ENCODE measurements at places on chromosomes 3 and 15. TPM values are rescaled to one million over a fixed set of nuclear protein-coding genes. Genes with fewer than 3 reads are reported as not detected.

- ATAC-seq = no peak
Measured at GRCh38 chr3:138059261-138059660, 49.3 kb downstream of the CLDN18 start.

DNA sequence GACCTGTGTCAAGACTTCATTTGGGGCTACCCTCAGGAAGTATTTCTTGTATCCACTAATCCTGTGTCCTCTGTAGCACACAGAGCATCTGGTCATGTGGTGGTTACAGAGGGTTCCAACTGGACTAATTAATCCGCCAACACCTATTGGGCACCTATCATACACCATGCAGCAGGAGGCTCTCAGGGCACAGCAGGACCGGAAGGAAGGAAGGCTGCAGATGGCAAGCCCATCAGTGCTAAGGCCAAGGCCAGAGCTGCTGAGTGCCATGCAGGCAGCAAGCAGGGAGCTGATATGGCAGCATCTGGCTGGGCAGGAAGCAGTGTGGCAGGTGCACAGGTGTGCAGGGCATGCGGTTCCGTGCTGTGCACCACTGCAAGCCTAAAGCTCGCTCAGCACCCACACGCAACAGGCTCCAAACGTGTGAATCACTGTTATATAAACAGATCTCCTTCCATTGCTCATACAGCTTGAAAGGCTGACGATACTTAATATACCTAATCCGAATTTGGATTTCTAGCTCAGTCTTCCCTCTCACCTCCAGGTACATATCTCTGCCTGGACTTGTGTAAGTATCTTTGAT, 64.4 kb upstream of the SNRPA1 start:
- no peak for ATAC-seq

GRCh38 chr15:68177742-68178141, 27.4 kb downstream of the CALML4 start:
- ATAC-seq = no peak

DNA sequence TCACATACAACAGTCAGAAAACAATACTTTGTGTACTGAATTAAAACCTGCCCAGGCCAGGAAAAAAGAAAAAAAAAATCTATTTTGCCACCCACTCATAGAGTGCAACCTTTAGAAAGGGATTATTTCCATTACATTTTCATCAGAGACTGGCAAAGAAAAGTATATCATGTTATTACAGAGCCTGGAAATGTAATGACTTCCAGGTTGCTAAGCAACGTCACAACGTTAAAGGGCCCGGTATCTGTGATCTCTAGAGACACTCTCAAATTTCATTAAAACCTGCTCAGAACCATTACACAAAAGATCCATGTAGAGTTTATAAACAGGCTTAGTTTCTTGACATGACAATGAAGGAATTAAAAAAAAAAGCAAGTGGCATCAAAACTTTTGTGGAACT, 170.5 kb downstream of the CTNNB1 start:
- no peak for ATAC-seq

DNA sequence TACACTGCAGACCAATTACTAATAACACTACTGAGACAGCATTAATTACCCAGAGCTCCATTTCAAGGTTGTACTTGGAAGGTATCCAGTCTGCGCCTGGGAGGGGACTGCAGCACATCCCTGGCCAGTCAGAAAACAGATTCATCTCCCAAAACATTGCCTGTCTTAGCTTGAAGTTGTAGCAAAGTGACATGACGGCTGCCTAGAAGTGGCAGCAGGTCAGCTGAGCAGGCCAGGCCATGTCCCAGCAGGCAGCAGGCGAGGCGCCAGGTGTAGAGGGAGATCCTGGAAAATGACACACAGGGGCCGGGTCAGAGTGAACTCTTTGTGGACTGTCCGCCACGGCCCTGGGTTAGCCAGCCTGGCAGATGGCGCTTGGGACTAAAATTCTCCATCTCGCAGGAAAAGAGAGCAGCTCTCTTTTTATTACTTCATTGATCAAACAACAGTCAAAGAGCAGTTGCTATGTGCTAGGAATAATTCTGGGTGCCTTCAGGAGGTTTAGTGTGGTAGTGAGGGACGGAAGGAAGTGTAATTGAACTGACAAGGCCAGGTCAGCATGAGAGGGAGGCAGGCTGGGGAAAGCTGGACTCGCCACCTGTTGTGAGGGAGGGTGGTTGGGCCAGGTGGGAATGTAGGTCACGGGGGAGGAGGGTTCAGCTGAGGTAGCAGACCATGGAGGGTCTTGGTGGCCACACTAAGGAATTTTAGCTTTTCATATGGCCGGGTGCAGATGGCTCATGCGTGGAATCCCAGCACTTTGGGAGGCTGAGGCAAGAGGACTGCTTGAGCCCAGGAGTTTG, 1.3 kb upstream of the MAP6D1 start:
- ATAC-seq = no peak

GRCh38 chr3:28564211-28564610, 215.6 kb upstream of the AZI2 start:
- no peak for ATAC-seq

GRCh38 chr3:16329036-16329825, 64.2 kb downstream of the OXNAD1 start:
- ATAC-seq = no peak

DNA sequence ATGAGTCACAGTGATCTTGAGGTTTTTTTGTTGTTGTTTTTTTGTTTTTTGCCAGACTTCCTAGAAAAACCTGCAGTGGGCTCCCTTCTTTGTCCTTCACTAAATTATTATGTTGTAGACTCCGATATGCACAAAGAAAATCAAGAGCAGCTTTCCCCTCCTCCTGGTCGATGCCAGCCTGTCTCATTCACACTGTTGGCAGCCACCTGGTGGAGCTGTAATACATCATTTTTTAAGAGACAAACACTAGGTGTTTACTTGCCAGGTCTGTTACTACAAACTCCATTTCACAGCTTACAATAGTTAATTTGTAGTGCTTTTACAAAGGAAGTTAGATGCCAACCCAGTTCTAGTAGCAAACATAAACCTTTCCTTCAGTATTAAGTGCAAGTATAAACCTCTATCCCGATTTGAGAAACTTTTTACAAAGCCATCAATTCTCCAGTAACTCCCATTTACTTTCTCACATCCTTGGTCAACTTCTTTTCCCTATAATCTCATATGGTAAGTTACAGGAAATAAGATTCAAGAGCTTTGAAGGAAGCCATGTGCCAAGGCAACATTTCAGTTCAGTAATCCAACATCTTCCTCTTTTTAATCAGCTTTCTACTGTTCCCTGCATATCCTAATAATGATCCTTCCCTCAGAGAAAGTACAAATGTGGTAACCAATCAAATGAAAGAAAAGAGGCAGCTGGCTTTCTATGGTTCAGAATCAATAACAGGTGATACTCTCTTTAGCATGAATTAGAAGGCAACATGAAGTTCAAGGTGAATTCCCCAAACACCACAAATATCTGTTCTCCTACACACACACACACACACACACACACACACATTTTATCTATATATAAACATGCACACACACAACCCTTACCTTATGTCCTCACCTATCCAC, 14.0 kb downstream of the AAGAB start:
- peak; percentile 30 for ATAC-seq

DNA sequence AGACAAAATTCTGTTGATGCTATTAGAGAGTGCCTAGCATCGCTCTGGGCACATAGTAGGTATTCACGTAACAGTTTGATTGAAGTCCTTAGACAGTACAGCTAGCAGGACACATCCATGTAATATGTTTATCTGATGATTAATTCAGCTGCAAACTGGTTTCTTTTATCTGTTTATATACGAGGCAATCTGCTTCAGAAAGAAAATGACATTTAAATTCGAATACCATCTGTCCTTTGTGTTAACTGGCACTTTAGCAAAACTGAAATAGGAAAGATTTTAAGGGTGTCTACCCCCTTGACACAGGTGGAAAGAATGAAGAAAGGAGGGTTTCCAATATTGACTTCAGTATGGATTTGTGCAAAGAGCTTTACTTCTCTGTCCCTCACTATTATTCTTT, 192.5 kb downstream of the MFSD1 start:
- no peak for ATAC-seq

GRCh38 chr3:105988540-105989212, 119.9 kb upstream of the CBLB start:
- ATAC-seq = peak; percentile 43

GRCh38 chr3:99943931-99944761, 126.5 kb downstream of the CMSS1 start:
- no peak for ATAC-seq

GRCh38 chr15:85742186-85742821, 52.4 kb downstream of the KLHL25 start:
- no peak for ATAC-seq

DNA sequence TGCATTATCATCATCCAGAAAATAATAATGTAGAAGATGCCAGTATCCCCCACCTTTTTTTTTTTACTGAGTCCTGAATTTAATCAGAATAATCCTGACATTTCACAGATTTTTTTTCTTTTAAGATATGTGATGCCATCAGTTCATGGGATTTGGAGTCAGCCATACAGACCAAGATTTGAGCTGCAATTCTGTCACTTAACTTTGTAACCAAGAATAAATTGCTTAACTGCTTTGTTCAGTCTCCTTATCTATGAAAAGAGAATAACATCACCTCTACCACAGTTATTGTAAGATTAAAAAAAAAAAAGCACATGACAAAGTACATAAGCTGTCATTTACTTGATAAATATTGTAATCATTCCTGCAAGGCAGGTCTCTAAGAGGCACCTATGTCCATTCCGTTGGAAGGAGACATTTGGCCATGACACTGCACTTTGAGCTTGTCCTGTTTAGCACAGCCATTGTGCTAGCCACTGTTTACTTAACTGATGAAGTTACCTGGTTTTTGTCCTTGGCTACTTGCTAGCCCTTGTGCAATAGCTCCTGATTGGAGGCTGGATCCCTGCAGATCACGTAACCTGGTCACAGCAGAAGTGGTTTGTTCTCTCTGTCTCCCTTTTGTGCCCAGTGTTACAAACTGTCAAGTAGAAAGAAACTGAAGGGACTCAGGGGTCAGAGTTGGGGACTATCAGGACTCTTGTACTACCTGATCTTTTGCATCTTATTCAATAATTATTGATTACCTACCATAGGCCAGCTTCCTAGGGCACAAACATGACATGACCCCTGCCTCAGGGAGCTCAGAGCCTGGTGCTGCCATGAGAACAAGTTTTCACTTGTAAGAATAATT, 306.0 kb downstream of the WDR72 start:
- ATAC-seq = no peak

DNA sequence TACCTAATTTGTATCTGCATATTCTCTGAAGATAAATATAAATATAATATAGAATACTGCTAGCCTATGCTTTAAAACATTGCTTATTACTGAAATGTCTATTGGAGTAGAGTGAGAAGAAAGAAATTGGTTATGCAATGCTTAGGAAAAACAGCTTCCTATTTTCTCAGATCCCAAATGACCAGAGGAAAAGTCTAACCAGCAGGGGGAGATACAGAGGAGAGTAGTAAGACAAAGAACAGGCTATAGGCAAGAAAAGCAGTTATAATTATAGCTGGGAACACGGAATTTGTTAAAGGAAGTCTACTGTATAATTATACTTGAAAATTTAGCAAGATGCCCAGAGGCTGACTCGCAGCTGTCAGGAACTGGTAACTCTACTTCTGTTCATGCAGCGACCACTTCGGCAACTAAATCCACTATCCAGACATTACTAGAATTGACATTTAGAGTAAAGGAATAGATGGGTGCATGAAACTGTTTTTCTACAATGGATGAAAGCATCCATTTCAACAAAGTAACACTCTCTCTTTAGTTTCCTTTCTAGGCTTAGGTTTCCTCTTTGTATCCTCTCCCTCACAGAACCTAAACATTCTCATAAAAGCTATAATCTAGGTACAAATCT, 97.2 kb downstream of the TBC1D5 start:
- no peak for ATAC-seq

GRCh38 chr3:194602669-194603171, 30.5 kb downstream of the TMEM44 start:
- no peak for ATAC-seq

- no peak for ATAC-seq
Measured at GRCh38 chr3:53483821-53484220, 10.6 kb upstream of the CACNA1D start.

DNA sequence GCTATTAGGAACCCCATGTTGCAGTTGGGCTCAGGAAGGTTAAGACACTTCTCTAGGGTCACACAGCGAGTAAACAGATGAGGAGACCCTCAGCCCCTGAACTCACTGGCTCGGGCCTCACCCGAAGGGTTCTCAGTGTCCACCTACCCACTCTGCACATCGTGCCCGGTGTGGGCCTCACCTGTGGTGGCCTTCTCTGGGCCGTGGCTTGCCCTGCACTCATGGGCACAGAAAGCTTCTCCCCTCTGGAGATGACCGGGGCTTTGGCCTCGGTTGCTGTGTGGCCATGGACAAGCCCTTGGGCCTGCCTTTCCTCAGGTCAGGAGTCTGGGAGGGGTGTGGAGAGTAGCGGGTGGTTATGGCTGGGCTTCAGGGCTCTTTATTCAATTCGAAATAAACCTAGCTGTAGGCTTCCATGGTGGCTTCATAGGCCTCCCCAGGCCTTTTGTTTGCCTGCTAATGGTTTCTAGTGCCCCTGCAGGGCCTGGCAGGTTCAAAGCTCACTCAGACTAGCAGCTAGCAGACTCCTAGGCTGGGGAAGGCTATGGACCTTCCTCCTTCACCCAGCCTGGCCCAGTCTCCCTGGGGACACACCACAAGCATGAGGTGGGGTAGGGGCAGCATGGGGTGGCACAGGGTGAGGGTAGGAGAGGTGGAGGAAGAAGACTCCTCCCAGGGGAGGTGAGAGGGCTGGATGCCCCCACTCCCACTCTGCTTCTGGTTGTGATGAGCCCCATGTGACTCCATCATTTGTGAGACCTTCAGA, 103.1 kb downstream of the LINGO1 start:
- ATAC-seq = no peak

- ATAC-seq = peak; percentile 71
Measured at GRCh38 chr15:52112203-52112750, 298 bp downstream of the BCL2L10 start.

- ATAC-seq = no peak
Measured at GRCh38 chr15:58521293-58521991, 89.7 kb downstream of the LIPC start.

GRCh38 chr15:101161656-101162055, 90.2 kb downstream of the CHSY1 start:
- peak; percentile 85 for ATAC-seq

DNA sequence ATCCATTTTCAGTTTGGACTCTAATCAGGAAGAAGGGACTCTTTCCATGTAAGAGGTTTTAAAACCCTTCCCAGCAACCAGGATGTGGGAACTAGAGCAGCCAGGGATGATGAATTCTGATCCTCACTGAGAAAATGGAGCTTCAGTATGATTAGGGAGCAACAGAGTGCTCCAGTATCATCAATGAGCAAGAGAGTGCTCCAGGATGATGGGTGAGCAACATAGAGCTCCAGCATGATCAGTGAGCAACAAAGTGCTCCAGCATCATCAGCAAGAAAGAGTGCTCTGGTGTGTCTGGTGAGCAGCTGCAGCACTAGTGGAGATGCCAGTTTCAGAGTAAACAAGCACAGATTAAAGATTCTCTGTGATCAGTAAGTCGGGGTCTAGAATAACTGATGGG, 106.4 kb upstream of the LPP start:
- ATAC-seq = no peak

- ATAC-seq = no peak
Measured at GRCh38 chr15:40095371-40096093, 13.1 kb downstream of the BMF start.

The AMT gene
- 1.9 TPM for total RNA-seq

The CTXN2 gene
- not detected for total RNA-seq

The SLC9C1 gene
- total RNA-seq = not detected

The SNURF gene
- total RNA-seq = 4.9 TPM

The GOLGA8Q gene
- total RNA-seq = not detected

The TMIE gene
- total RNA-seq = 0.15 TPM

The KLHL6 gene
- 33.5 TPM for total RNA-seq

The LRRC2 gene
- not detected for total RNA-seq
